Fibroblast of mammary gland (primary cell): ENCODE measurements at places on chromosomes 7 and 10.

GRCh38 chr10:103145860-103146466 lies 47.1 kb downstream of the NT5C2 start:
- peak; percentile 96 for DNase-seq

- peak; percentile 70 for DNase-seq
Measured at GRCh38 chr10:77279207-77279606, 358.4 kb downstream of the KCNMA1 start.

DNA sequence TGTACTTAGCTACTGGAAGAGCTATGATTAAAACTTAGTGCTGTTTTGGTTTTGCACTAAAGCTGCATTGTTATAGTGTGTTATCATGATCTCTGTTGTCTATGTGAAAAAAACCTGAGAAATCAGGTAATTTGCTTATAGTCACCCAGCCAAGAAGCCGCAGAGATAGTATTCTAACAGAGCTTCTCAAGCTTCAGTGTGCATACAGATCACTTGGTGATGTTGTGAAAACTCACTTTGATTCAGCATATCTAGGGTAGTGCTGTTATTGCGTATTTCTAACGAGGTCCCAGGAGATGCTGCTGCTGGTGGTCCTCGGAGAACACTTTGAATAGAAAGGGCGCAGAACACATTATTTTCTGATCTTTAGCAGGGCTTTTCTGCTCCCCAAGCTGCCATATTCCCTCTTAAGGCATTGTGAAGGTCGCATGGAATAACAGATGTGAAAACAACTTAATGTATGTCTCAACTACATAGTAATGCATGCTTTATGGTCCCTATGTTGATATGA lies 68.4 kb upstream of the PDCD4 start:
- no peak for DNase-seq

DNA sequence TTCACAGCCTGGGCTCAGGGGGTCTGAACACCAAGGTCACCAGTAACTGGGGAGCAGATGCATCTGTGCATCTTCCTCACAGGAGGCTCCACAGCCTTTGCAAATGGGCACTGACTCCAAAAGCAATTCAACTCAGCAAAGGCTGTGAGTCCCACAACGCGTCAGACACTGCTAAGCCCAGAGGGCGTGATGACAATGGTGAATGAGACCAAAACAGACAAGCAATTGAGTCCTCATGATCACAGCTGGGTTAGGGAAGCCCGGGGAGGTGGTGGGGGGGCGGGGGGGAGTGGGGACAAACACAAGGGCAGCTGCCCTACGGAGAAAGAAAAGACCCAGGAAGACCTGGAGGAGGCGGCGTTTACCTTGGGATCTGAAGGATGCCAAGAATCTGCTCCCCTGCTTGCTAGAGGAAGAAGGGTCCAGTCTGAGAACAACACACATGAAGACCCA lies 61.6 kb upstream of the RNF32 start:
- DNase-seq: no peak

- peak; percentile 89 for DNase-seq
Measured at GRCh38 chr10:71713135-71714030, 6.2 kb downstream of the C10orf105 start.

DNA sequence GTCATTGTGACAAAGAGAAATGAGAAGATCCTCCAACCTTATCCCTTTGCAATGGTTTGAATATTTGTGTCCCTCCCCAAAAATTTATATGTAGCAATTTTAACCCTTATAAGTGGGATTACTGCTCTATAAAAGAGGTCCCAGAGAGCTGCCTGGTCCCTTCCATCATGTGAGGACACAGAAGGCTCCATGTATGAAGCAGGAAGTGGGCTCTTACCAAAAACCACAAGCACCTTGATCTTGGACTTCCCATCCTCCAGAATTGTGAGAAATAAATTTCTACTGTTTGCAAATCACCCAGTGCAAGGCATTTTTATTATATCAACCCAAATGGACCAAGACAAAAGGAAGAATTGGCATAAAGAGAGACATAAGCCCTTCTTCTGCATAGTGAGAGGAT lies 95.7 kb downstream of the KCNMA1 start:
- DNase-seq: no peak

DNA sequence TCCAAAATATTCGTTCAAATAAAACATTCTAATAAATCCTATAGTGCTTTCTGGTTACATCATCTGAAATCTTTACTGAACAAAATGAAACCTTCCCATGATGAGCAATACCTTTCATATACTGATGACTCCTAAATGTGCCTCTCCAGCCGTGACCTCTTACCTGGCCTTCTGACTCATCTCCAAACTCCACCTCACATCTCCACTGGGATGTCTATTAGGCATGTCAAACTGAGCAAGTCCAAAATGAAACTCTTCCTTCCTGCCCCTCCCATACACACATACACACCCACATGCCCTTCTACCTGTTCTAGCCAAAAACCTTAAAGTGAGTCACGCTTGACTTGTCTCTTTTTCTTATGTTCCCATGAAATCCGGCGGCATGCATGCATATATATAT lies 22.9 kb downstream of the GSAP start:
- DNase-seq: peak; percentile 60

- peak; percentile 64 for DNase-seq
Measured at GRCh38 chr10:52864201-52865106, 91.9 kb upstream of the MBL2 start.

DNA sequence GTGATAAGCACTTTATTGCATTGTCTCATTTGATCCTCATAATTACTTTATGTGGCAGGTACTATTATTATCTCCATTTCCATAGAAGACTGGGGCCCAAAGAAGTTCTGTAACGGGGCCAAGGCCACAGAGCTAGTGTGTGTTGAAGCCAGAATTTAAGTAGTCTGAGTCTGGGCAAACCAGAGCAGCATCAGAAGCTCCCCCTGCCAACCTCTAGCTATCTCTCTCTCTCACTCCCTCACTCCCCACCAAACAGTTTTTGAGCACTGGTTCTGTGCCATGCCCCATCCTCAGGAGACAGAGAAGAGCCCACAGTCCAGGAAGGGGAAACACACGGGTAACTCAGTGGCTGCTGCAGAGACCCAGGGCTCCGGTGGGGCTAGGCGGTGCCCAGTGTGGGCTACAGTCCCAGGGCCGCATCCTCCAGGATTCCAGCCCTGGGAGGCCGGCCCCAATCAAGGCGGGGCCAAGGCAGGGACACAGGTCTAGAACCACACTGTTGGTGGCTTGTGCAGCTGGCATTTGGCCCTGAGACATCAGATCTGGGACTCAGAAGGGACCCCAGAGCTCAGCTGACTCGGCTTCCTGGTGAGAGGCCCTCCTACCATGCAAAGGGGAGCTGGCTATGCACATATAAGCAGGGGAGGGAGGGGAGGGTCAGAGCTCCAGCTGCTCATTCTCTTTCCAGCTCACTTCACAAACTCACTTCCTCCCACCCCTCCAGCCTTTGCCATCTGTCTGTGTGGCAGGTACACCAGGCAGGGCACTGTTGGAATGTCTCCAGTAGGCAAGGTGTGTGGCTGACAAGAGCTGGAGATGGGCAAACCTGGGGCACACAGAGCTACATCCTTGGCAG lies 34.4 kb downstream of the COL13A1 start:
- DNase-seq: no peak

DNA sequence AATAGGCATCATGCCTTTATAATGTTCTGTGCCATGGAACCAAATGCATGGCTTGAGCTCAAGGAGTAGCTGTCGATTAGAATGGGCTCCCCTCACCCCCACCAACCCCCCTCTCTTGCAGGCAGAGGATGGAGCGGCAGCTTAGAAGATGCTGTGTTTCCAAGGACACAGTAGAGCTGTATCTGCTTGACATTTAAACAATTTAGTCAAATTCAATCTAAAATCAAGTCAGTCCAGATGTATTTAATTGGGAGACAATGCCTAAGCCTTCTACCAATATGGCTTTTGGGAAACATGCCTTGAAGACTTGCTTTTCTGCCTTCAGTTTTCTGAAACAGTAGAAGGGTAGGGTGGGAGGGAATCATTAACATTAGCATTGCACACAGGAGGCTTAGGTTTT lies 497.1 kb upstream of the NRP1 start:
- DNase-seq: no peak

- no peak for DNase-seq
Measured at GRCh38 chr10:76763376-76763775, 874.2 kb downstream of the KCNMA1 start.

DNA sequence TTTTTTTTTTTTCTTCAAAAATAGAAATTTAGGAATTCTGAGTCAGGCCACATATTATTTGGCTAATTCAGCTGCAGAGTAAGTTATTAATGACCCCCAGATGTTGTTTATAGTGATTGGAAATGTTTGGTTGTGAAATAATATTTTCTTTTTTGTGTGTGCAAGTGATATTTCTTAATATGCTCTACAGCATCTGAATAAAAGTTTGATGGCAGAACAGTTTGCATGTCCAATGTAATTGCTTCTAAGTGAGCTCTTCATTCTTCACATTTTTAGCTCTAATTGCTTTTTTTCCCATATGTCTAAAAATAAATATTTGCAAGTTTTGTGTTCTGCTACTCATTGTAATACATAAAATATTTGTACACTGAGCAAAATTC lies 116.0 kb downstream of the ARID5B start:
- peak; percentile 66 for DNase-seq

DNA sequence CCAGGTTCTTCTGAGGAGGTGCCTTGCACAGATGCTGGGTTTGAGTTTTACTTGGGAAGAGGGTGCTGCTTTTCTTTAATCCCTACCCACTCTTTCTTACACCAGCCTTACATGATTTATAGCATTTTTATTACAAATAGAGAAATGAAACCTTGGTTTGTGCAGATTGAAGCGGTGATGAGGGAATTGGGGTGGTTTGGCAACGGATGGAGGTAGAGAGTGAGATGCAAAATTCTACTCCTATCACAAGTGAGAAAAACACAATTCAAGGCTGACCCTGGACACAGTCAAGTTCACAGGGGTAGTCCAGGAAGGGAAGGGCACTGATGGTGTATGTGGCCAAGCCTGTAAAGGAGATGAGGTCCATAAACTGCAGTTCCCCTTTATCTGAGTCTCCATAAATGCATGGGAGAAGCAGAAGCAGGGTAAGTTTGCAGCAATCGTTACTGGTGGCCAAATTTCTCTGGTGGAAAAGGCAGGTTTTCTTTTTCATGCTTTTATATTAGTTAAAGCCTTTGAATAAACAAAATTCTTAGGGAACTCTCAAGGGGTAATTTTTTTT lies 214.3 kb downstream of the JAZF1 start:
- no peak for DNase-seq

GRCh38 chr7:22853674-22854157 lies 31.1 kb upstream of the TOMM7 start:
- peak; percentile 44 for DNase-seq

- no peak for DNase-seq
Measured at GRCh38 chr7:84291756-84292155, 97.2 kb upstream of the SEMA3A start.

DNA sequence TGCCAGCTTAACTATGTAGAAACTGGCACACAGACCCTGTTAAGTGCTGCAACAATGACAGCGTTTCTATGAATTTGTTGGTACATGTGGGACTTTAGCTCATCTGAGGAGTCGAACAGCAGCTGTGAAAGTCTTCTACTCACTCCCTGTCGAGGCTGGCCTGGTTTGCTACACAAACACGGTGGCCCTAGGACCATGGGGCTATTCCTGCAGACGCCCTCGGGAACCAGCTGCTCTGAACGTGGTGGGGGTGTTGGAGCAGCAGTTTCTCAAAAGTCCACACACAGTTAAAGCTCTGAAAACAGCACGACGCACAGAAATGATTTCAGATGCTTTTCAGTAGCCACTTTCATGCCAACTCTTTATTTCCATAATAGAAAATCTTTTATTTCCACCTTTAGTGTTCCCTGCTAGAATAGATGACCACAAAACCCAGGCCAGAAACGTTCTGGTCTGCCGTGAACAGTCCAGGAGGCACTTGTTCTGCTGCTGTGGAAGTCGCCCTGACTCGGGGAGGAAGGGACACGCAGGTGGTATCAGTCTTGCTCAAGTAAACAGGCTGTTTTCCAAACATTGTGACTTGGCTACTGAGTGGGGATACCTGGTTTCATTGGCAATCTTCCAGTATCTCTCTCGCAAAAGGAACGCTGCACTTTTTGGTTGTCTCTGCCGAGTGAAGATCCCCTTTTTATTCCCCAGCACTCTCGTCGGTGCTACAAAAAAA lies 21.5 kb downstream of the GUSB start:
- no peak for DNase-seq

DNA sequence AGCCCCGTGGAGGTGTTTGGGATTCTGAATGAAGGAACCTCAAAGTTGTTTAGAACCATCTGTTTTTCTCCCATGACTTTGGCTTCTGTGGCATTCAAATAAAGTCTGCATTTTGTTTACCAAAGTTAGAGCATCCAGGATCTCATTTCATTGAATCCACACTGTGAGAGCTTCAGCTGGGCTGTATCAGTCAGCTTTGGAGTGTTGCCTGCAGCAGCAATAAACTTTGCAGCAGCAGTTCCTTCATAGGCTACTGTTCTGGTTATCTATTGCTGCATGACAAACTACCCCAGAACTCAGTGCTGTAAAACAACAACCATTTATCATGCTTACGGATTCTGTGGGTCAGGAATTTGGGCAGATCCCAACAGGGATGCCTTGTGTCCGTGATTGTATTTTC lies 1575.2 kb upstream of the LRRTM3 start:
- no peak for DNase-seq

DNA sequence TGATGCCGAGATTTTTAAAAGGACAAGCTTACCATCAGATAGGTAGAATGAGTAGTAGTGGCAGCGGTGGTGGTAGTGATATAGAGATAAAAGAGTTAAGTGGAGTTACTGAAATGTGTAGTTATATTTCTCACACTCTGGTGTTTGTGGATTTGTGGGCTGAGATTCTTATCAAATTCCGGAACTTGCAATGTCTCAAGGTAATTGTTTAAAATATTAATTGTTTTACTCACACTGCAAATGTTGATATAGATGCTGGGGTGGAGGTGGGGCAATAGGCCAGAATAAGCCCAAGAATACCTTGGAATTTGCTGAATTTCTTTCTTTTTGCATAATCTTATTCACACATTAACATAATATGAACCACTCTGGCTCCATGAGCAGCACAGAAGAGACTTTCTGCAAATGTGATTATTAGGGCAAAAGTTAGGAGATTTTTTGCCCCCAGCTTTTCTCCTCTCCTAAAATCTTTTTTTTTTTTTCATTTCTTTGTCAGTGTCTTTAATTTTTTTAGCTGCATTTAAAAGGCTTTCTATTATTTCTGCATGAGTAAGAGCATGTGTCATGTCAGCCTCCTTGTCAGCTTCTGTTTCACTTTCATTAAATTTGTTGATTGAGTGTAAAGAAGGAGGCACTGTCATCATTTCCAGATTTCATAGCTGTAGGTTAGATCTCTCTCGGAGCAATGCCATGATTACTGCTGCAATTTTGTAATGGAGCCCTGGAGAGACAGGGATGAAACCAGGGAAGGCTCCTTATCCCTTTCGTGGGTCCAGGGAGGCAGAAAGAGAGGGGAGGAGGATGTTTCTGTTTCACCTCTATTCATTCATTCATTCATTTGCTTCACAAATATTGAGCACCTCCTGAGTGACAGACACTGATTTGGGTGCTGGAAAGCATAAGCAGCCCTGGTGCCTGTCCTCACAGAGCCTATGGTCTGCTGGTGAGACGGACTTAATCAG lies 13.1 kb upstream of the SGMS1 start:
- DNase-seq: peak; percentile 34

- DNase-seq: no peak
Measured at GRCh38 chr7:53431901-53432300, 396.5 kb downstream of the POM121L12 start.
